ENCODE measurements at places on chromosomes 2 and 18. TPM values are rescaled to one million over a fixed set of nuclear protein-coding genes. Genes with fewer than 3 reads are reported as not detected.

The CRYGC gene
- total RNA-seq, result not detected

The GFPT1 gene
- 12.4 TPM for total RNA-seq

The CENPO gene
- 9.5 TPM for total RNA-seq

The NT5C1B gene
- not detected for total RNA-seq

The COBLL1 gene
- total RNA-seq, result 14.6 TPM

The SATB2 gene
- 0.28 TPM for total RNA-seq

The SERPINB4 gene
- total RNA-seq, result 5.0 TPM

The INHA gene
- not detected for total RNA-seq

The FBXO36 gene
- 4.0 TPM for total RNA-seq

The MPP4 gene
- total RNA-seq, result 0.35 TPM

The RBM44 gene
- 0.09 TPM for total RNA-seq

The CFC1 gene
- not detected for total RNA-seq

The FOXI3 gene
- total RNA-seq, result not detected

The DARS1 gene
- total RNA-seq, result 81.7 TPM

The CAB39 gene
- total RNA-seq, result 71.4 TPM

The TWIST2 gene
- 14.7 TPM for total RNA-seq

The CABYR gene
- total RNA-seq, result 5.9 TPM

The RNU2-63P gene
- total RNA-seq, result not detected

The TCF23 gene
- not detected for total RNA-seq

The C2orf80 gene
- total RNA-seq, result not detected

The RGPD3 gene
- 0.09 TPM for total RNA-seq

The SOCS6 gene
- 17.9 TPM for total RNA-seq

The LYPD1 gene
- not detected for total RNA-seq

The CXCR1 gene
- total RNA-seq, result not detected

The SLC30A3 gene
- not detected for total RNA-seq

The TAF1B gene
- 4.4 TPM for total RNA-seq

The SLC5A7 gene
- not detected for total RNA-seq

The HOXD4 gene
- not detected for total RNA-seq

The ABCG5 gene
- not detected for total RNA-seq

The SKOR2 gene
- not detected for total RNA-seq

The GNLY gene
- total RNA-seq, result not detected

The OSR1 gene
- 2.7 TPM for total RNA-seq
